Stimulated activated CD8-positive, alpha-beta memory T cell treated with anti-CD3 and anti-CD28 coated beads, Interleukin-4, amount 100 ng/mL, for 1 hour (primary cell): ENCODE measurements at places on chromosomes 3 and 15.
A peak's percentile ranks its signal among the peaks of the same experiment; 100 is the strongest.

- DNase-seq, result no peak
Measured at GRCh38 chr15:67883234-67883773, 43.5 kb upstream of the RNU6-1 start.

GRCh38 chr3:8220291-8220690 is 281.3 kb upstream of the LMCD1 start:
- no peak for DNase-seq

- DNase-seq, result no peak
Measured at GRCh38 chr15:64400583-64400982, 12.9 kb downstream of the TRIP4 start.

- DNase-seq, result no peak
Measured at GRCh38 chr15:52164631-52165265, 26.4 kb downstream of the GNB5 start.

- no peak for DNase-seq
Measured at GRCh38 chr3:112093180-112093522, 7.0 kb downstream of the C3orf52 start.

- DNase-seq, result no peak
Measured at GRCh38 chr15:36323615-36324014, 255.8 kb upstream of the CDIN1 start.

- DNase-seq, result no peak
Measured at GRCh38 chr3:103918336-103918735, 1448.4 kb upstream of the ALCAM start.

- no peak for DNase-seq
Measured at GRCh38 chr3:190877925-190878324, 15.4 kb upstream of the GMNC start.

GRCh38 chr3:55601366-55602080 is 114.4 kb upstream of the WNT5A start:
- no peak for DNase-seq

DNA sequence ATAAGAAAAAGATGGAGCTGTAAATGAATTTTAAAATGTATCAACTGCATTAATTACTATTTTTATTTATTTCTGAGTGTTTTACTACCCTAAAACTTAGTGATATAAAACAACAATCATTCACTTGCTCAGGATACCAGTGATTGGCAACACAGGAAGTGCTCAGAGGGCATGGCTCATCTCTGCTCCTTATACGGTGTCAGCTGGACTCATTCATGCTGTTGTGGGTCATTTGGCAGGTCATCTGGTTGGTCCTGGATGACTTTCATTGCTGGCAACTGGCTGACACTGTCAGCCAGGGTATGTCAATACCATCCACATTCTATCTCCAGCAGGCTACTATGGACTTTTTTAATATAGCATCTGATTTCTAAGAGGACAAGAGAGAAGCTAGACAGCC is 689.6 kb upstream of the NECTIN3 start:
- DNase-seq, result no peak

DNA sequence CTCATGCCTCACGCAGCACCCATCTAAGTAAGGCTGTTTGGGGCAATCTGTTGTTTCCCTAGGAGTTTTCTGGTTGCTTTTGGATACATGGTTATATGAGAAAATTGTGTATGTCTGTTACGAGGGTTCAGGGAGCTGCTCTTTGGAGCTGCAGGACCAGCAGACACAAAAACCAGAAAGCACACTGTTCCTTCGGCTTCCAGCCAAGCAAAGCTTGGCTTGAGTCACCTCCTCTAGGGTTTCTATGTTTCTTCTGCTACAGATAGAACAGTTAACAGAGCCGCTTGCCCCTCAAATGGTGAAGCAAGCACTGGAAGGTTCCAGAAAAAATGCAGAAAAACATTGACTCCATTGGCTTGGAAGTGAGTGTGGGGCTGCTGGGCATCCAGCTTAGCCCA is 49.2 kb upstream of the CTDSPL start:
- no peak for DNase-seq

GRCh38 chr3:32508711-32509110 is 6.1 kb upstream of the CMTM6 start:
- no peak for DNase-seq

DNA sequence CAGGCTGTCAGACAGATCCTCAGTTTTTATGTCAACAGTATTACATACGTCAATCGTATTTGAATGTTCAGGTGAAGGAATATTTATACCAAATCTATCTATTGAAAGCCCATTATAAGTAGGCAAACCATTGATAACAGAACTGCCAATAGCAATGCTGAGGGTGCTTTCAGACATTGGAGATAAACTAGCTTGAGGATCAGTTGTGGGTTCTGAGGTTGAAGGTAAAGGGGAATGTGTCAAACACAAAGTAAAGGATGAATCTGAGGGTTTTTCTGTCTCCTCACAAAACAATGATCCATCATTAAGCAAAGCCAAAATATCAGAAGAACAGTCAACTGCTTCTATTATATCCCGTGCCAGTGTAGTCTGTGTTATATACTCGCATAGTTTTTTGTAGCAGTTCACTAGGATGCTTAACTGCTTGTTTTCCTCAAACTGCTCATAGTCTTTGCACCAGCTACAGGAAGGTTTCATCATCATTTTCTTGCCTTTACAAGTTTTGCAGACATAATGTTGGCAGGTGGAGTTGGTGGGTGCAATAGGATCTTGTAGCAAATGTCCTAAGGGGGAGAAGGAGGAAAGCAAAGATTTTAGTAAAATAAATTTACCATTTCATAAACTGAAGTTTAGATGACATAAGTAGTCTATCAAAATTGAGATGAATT is 43.8 kb downstream of the MSL2 start:
- no peak for DNase-seq

GRCh38 chr15:73839699-73840377 is 33.5 kb upstream of the TBC1D21 start:
- no peak for DNase-seq

GRCh38 chr3:133891662-133892378 is 3.9 kb downstream of the RAB6B start:
- DNase-seq, result no peak

- no peak for DNase-seq
Measured at GRCh38 chr15:76335307-76336253, 993 bp upstream of the ISL2 start.

- DNase-seq, result no peak
Measured at GRCh38 chr3:42020684-42021307, 58.9 kb upstream of the ULK4 start.

DNA sequence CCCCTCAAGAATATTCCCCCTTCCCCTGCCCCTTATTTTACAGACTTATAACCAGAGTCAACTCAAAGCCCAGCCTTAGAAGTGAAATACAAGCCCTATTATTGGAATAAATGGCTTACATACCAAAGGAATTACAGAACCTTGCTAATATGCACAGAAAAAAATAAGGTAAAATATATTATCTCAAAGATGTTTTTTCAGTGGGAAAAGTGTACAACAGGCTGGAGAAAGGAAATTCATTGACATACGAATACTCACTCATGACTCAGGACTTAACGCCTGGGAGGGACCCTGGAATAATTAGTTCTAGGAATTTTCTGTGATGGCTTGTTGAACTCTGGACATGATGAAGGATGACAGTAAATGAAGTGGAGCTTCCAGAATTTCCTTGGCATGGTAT is 27.0 kb downstream of the ARL14 start:
- DNase-seq, result no peak

DNA sequence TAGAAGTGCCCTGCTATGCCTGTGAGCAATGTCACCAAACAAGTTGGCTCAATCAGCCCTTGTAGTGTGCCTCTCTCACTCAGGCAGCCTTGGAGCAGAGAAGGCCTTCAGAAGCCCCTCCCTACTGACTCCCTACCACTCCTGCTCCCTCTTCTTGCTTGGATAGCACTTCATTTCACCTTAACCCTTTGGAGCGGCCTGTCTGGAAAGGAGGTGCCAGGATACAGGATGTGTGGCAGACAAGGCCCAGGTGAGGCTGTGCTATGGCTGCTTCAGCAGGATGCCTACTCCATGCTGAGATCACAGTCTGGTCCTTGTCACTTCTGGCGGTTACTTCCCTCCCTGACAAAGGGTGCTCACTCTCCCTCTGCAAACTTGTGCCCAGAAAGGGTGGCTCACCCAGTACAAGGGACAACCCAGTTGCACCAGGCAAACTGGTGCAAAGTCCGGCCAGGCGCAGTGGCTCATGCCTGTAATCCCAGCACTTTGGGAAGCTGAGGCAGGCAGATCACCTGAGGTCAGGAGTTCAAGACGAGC is 1.1 kb downstream of the MON1A start:
- DNase-seq, result no peak

DNA sequence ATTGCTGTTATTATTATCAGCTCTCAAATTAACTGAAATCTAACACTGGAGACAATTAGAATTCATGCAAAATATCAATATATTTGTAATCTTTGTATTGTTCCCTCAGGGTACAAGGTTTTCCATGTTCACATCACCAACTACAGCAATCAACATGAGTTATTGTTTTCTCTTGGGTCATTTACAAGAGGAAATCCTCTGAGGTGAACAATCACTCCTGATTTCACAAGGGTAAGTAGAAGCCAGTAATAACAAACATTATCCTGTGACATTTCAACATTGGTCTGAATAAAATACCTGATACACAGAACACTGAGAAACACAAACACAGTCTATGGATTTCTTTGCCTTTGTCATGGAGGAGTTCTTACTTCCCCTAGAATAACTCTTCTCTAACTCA is 174.0 kb downstream of the SUCNR1 start:
- no peak for DNase-seq

- no peak for DNase-seq
Measured at GRCh38 chr3:30914696-30915095, 20.2 kb upstream of the GADL1 start.

GRCh38 chr3:65762235-65762580 is 276.5 kb downstream of the MAGI1 start:
- no peak for DNase-seq

DNA sequence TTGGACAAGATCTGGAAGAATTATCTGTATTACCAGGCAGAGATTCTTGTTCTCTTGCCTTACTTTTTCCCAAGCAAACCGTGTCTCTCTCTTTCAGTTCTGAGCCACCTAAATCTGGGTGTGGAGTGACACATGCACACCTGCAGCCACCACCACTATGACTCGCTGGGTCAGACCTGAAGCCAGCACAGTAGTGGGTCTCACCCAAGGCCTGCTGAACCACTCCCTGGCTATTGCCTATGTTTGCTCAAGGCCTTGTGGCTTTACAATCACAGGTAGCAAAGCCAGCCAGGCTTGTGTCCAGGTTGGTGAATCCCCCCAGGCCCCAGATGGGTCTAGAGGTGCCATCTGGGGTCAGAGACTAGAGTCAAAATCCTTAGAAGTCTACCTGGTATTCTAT is 28.7 kb upstream of the COPB2 start:
- no peak for DNase-seq

- peak; percentile 22 for DNase-seq
Measured at GRCh38 chr3:18556503-18557135, 131.5 kb upstream of the SATB1 start.

DNA sequence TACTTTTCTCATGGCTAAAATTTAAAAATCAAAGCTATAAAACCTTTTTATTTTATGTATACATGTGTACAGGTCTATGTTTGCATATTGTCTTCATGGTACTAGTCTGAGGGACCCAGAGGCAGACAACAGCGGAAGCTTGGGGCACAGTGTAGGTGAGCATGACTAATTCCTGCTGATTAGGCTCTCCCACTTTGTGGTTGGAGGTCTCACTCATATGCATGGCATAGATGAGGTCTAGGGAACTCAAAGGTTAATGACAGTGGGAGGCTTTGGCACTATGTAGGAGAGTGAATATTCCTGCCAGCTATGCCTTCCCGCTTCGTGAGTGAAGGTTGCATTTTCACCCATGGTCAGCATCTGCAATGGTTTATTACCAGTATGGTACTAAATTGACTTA is 47.5 kb upstream of the AADACL2 start:
- no peak for DNase-seq

- no peak for DNase-seq
Measured at GRCh38 chr3:134291319-134292254, 40.9 kb upstream of the RYK start.

GRCh38 chr3:19149368-19149767 is 1.1 kb downstream of the KCNH8 start:
- DNase-seq, result no peak

DNA sequence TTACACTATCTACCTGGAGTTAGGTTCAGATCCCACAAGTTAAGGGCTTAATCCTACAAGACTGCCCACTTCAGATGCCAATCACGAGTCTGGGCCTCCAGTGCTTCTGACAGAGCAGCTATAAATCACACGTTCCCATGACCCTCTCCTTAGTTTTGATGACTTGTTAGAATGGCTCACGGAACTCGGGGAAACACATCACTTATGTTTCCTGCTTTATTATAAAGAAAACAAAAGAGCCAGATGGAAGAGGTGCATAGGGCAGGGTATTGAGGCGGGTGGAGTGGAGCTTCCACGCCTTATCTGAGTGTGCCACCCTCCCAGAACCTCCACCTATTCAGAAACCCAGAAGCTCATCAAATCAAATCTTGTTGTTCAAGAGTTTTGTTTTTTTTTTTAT is 170.8 kb downstream of the MOBP start:
- no peak for DNase-seq

DNA sequence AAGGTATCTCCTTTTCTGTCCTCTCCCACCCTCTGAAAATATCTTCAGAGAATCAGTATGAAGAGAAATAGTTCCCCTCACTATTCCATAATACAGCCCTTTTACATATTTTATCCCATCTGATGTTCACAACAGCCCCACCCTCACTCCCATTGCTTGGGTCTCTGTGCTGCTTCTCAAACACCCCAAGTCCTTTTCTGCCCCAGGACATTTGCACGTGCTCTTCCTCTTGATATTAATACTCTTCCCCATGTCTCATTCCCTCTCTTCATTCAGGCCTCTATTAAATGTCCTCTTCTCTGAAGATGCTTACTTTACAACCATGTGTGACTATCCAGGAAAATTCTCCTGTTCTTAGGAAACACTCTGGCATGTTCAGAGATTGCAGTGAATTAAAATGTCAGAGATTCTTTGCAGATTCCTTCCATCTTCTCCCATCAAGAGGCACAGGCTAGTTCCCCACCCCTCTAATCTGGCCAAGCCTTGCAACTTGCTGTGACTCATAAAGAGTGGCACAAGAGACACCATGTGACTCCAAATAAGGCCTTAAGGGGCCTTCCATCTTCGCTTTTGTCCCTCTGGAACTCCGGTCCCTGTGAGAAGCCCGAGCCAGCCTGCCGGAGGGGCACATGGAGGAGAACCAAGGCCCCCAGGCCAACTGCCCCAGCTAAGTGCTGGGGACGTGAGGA is 128.5 kb downstream of the CHSY1 start:
- no peak for DNase-seq

GRCh38 chr3:189365609-189366564 is 194.1 kb downstream of the TPRG1 start:
- DNase-seq, result no peak

- no peak for DNase-seq
Measured at GRCh38 chr3:98003306-98003969, 31.2 kb upstream of the RIOX2 start.
